ENCODE measurements at places on chromosomes 2 and 18.

- DNase-seq, result no peak
Measured at GRCh38 chr2:237154884-237155851, 69.5 kb downstream of the COPS8 start.

GRCh38 chr2:8550481-8550880 is 131.4 kb upstream of the ID2 start:
- DNase-seq, result no peak

DNA sequence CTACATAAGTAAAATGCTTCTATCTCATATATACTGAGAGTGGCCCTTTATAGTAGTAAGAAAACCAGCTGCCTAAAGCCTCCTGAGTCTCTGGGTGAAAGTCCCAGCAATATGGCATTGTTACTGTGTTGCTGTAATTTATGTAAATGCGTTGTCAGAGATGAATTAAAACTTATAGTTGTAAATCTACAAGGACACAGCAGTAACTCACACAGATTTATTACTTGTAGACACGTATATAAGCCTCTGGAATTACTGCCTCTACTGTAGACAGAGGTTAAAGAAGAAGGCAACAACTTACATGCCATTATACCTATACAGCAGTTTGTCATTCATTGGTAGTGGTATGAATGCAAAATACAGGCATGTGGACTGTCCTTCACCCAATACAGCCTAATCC is 169.1 kb upstream of the BOD1L2 start:
- DNase-seq, result no peak

DNA sequence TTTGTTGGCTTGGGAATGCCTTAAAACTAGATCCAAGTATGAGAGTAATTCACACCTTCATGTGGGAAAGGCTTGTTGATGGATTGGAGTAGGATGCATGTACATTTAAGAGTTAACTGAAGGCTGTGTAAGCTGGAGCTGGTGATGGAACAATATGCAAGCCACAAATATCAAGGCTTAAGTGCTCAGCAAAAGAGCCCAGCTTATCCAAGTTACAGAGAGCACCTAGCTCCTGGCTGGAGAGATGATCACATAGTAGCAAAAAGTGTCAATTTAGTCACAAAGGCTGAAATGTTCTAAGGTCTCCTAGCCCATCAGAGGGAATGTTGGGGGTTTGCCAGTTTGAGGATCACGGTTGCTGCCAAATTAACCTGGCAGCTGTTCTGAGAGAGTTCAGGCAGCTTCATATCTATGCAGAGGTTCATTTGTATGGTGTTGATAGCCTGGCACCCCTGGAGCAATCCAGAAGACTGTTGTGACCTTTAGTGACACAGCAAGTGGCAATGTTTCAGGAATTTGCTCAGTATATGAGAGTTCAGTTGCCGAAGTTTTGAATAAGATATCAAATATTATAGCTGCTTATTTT is 228.2 kb downstream of the DOK6 start:
- no peak for DNase-seq

GRCh38 chr2:179461420-179461819 is 196.8 kb upstream of the SESTD1 start:
- DNase-seq, result no peak
